Stimulated activated CD4-positive, alpha-beta T cell treated with anti-CD3 and anti-CD28 coated beads, TNF-alpha, amount 100 ng/mL, for 24 hours (primary cell): ENCODE measurements at places on chromosomes 5 and 9.

DNA sequence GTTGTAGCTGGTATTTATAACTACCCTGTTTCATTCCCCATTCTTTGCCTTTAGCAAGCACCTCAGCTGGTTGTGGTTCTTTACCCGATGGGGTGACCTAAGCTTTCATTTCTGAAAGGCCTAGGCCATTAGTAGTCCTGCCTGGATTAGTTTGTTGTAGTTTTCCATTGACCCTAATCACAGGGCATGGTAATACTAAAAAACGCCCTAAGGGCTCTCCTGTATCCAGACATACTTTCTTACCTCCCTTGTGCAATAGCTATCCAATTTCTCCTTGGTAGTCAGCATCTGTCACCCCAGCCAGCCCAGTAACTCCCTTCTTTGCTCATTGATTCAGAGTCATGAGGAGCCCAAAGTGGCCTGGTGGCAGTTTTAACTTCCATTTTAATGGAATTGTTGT, 24.0 kb downstream of the TMOD1 start:
- no peak for DNase-seq

DNA sequence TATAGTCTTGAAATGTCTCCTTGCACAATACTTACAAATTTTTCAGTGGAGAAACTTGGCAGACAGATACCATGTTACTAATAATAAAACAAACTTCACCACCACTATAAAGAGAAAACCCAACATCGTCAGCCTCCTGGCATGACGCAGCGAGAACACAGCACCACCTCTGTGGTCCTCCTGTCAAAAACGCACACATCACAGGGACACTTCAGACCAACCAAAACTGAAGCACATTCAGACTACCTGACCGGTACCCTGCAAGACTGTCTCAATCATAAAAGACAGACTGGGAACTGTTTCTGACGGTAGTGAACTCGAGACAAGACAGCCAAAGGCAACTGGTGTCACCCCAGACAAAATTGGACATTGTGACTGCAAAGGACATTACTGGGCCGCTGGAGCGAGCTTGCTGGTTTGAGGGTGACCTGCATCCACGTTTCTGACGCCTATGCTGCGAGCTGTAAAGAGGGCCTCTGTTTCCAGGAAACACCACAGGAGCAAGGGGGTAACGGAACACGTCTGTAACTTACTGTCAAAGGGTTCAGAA, 34.4 kb downstream of the NSUN2 start:
- DNase-seq, result no peak

DNA sequence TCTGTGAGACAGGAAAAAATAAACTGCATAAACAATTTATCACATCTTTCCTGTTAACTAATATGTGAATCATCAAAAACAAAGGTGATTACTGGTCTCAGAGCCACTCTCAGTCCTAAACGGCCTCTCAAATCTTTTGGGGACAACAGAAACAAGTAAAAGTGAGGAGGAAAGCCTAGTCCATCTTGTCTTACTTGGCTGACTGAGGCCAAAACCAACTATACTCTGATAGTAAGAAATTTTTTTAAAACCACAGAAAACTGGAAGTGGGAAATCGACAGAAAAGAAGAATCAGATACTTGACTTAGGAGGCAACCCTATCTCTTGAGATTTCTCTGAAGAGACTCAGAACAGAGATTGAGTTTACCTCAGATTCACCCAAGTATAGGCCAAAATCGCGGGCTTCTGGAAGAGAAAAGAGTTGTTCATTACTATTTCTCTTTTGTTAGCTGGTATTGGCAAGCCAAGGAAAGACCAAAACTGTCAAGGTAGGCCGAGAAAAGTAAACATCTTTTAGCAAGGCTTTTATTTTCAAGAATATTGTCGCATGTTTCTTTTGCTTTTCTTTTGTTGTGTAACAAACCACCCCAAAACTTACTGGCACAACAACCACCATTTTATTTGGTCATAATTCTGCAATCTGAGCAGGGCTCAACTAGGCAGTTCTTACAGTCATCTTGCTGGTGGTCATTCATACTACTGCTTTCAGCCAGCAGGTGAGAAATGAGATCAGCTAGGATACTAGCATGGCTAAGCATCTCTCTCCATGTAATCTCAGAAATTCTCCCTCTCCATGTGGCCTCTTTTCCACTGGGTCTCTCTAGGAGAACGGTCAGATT, 46.1 kb downstream of the RFX3 start:
- no peak for DNase-seq

GRCh38 chr5:32021771-32022170, 152.3 kb downstream of the GOLPH3 start:
- DNase-seq, result no peak

- DNase-seq, result peak; percentile 14
Observed at GRCh38 chr5:172412724-172413286, 41.5 kb downstream of the SH3PXD2B start.
